NB4 (cell line): ENCODE measurements at places on chromosomes 6 and 20.

GRCh38 chr6:141370438-141370837 is 762.3 kb upstream of the GJE1 start:
- DNase-seq: no peak

GRCh38 chr6:167113047-167113754 is 9.7 kb upstream of the CCR6 start:
- no peak for DNase-seq

DNA sequence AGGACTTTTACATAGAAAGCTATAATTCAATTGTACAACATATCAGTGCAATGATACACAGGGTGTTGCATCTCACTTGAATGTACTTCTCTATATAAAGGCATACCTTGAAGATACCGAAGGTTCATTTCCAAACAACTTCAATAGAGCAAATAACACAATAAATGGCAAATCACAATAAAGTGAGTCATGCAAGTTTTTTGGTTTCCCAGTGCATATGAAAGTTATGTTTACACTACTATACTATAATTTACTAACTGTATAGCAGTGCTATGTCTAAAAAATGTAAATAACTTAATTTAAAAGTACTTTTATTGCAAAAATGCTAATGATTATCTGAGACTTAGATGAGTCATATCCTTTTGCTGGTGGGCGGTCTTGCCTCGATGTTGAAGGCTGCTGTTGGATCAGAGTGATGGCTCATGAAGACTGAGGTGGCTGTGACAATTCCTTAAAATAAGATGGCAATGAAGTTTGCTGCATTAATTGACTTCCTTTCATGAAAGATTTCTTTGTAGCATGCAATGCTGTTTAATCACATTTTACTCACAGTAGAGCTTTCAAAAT is 188.8 kb downstream of the TASP1 start:
- no peak for DNase-seq

DNA sequence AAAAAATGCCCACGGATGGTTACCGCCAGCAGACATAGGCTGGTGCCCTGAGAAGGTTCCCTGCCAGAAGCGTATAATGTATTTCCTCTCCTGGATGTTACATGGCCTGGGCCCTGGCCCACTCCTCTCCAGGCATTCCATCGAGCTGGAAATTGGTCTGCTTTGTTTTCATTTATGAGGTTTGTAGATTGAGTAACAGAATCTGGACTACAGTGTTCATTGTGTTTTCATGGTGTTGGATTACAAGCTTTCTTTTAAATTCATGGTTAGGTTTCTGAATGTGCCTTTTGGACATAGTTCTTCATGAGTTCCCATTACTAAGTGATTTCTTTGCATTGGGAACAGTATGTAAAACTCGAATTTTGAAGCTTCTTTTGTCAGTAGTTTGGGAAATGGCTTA is 6.4 kb downstream of the TIAM2 start:
- DNase-seq: no peak

- DNase-seq: no peak
These were observed 8.7 kb upstream of the ILRUN start for GRCh38 chr6:34705241-34705640.

- DNase-seq: no peak
These were observed 779.3 kb upstream of the CITED2 start for GRCh38 chr6:140153703-140154102.

GRCh38 chr6:166381733-166382499 is 824 bp downstream of the MPC1 start:
- DNase-seq: peak; percentile 84
